ENCODE measurements at places on chromosomes 5 and 9.

- DNase-seq = no peak
Observed at GRCh38 chr9:84141741-84142370, 161.3 kb downstream of the RMI1 start.

GRCh38 chr5:179180061-179180610 lies 120.0 kb downstream of the ZNF354C start:
- DNase-seq = no peak

GRCh38 chr5:90142541-90142940 lies 267.0 kb downstream of the CETN3 start:
- DNase-seq = no peak

GRCh38 chr5:1105350-1106265 lies 6.3 kb downstream of the SLC12A7 start:
- DNase-seq = no peak

- DNase-seq = no peak
Observed at GRCh38 chr5:78062645-78063044, 231.9 kb downstream of the AP3B1 start.

- no peak for DNase-seq
Observed at GRCh38 chr9:134568116-134568515, 73.5 kb upstream of the COL5A1 start.

- no peak for DNase-seq
Observed at GRCh38 chr5:159504106-159504856, 174.0 kb upstream of the IL12B start.

GRCh38 chr5:106755789-106756188 lies 914.9 kb downstream of the EFNA5 start:
- DNase-seq = no peak

DNA sequence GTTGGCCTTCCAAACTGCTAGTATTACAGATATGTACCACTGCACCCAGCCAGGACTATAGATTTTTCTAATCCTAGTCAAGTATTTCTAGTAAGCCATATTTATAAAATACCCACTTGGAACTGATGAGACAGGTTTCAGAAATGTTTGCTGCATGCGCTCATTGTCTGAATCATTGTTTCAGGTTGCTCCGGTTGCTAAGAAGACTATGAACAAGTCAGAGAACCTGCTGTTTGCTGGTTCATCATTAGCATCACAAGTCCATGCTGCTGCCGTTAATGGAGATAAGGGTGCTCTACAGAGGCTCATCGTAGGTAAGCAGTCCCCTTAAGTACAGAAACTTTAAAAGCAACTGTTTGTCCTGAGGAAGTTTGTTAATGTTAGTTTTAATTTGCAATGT lies 5.3 kb downstream of the INVS start:
- no peak for DNase-seq

DNA sequence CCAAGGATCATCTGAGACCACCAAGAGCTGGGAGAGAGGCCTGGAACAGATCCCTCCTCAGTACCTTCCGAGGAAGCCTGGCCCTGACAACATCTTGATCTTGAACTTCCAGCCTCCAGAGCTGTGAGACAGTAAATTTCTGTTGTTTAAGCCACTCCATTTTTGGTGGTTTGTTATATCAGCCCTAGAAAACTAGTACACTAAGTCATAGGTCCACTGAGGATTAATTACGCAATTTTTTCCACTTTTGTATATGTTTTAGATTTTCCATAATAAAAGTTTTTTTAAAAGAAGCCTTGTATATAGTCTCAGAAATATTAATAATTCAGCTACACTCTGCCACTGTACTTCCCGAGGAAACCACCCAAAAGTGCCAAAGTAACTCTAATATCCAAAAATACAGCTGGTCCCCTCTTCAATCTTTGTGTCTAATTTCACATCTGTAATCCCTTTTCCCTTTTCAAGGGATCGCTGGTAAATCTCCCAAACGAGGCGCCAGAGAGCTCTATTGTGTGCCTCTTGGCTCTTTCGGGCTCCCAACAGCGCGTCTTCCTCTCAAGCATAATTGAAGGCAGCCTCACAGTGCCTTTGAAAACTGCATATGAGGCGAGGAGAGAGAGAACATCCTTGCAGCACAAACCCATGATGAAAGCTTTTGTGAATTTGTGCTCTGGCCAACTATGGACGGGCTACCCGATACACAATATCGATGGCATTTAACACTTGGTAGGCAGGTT lies 32.7 kb downstream of the PRUNE2 start:
- no peak for DNase-seq

GRCh38 chr5:170186856-170187255 lies 45.9 kb upstream of the C5orf58 start:
- no peak for DNase-seq

DNA sequence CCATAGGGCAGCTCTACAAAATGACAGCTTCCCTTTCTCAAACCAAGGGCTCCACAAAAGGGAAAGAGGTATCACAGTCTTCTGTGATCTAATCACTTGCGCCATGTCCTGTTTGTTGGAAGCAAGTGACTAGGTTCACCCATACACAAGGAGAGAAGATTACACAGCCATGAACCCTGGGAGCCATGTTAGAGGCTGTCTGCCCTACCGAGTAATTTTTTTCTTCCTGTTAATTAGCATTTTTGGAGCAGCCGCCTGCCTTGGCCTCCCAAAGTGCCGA lies 33.2 kb upstream of the GOLPH3 start:
- no peak for DNase-seq

GRCh38 chr5:107853696-107854095 lies 183.0 kb upstream of the EFNA5 start:
- DNase-seq = no peak

DNA sequence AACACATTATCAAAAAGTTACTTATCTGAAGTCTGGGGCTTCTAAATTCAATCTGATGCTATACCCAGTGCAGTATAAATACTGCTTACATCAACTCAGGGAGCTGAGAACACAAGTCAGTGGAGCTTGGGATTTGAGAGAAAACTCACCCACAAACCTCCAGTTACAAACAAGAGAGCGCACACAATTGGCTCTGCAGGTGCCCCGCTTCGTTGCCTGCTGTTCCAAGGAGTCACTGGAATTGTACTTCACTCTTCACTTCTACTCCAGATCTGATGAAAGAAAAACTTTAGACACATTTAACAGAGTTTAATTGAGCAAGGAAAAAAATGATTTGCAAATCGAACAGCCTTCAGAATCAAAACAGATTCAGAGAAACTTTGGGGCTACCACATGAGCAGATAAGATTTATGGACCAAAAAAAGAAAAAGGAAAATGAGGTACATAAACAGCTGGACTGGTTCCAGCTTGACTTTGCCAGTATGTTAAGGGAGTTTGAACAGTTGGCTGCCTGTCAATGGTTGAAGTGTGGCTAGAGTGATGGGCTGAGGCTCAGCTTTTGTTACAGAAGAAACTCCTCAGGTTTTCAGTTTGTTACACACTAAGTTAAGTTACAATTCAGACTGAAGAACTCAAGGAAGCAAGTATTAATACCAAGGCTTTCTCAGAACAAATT lies 156.6 kb downstream of the AOPEP start:
- no peak for DNase-seq

DNA sequence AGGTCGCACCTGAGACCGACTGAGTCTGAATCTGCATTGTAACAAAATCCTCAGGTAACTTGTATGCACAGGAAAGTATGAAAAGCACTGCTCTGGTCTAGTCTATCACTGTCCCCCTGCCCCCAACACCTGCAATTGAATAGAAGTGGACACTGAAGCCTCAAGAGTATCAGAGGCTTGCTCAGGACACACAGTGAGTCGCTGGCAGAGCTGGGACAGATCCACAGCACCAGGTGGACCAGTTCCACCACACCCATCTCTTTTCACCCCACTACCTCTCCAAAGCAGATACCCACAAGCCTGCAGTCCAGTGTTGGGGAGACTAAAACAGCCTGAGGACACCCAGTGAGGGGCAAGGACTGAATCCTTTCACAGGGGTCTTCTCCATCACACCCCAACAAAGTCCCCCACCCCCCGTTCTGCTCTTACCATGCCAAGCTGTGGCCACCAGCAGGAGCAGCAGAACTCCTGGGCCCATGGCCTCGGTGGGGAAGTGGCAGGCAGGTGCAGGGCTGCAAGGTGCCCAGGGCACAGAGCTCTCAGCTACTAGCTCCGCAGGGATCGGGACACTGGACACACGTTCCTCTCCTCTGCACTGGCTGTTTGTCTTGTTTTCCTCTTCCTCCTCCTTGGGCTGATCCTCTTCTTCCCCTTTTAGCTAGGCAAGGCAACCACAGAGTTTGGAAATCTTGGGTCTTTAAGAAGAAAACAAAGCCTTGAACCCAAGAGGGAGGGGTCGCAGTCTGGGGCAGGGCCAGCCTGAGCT lies at the start of gene CSF1R:
TSS of gene CSF1R (minus strand) at position 605 of the 766 bp plus-strand sequence. CDS start at position 478, 127 bp downstream.
- no peak for DNase-seq

GRCh38 chr5:173205916-173206315 lies 29.1 kb downstream of the NKX2-5 start:
- no peak for DNase-seq

- DNase-seq = no peak
Observed at GRCh38 chr5:123429221-123429954, 6.2 kb upstream of the CEP120 start.

DNA sequence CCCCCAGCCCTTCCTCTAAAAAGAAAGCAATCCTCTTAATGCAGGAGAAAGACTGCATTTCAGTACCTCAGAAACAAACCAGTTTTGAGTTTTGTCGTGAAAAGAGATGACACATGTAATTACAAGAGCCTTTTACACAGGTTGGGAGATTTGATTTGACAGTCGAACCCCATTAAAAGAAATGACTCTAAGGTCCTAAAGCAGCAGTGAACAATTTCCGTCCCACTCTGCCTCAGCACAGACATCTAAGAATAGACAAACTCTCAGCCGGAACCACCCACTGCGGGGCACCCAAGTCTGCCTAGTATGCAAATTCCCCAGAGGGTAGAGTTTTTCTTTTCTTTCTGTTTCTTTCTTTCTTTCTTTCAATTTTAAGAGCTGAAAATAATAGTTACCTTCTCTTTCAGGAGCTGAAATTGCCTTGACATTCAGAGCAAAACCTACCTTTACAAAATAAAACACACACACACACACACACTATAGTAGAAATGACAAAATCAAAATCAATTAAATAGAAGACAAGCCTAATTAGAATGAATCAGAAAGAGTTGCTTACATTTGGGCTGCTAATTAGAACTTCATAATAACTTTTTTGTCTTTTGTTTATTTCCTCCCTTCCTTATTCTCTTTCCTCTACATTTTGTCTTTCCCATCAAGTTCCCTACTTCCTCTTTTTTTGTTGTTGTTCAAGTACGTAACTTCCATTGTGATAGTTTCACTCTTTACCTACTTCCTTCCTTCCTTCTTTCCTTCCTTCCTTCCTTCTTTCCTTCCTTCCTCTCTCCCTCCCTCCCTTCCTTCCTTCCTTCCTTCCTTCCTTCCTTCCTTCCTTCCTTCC lies 65.1 kb downstream of the BASP1 start:
- peak; percentile 24 for DNase-seq

GRCh38 chr9:22111954-22112247 lies 102.8 kb upstream of the CDKN2B start:
- no peak for DNase-seq

DNA sequence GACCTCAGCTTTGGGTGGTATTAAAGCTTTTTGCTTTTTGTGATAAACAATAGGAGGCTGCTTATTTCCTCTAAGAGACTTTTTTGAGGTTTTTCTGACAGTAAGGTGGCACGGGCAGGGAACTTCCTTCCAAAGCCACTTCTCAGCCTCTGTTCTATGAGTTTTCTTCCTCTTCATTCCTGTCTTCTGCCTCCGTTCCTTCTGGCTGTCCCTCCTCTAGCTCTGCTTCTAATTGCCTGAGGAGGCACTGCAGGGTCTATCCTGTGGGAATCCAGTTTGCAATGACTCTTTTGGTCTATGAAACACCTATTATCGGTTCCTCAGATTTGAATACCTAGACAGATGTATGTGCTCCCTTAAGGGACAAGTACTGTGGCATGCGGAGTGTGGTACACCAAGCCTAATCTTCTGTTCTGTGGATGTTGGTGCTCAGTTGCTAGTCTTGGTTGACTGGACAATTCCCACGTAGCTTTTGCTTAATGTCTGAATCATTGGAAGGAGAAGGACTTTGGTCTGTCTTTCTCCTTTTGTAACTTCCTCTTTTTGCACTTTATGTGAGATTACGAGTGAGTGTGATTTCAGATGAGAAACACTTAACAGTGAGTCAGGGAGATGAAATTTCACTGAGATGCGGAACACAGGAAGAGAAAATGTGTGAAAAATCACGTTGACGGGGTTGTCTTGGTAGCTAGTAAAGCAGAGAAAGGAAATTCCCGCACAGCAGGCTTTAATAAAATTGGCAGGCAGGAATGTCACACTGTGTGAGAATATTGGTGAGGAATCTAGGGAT lies 305.2 kb downstream of the EFNA5 start:
- DNase-seq = no peak

DNA sequence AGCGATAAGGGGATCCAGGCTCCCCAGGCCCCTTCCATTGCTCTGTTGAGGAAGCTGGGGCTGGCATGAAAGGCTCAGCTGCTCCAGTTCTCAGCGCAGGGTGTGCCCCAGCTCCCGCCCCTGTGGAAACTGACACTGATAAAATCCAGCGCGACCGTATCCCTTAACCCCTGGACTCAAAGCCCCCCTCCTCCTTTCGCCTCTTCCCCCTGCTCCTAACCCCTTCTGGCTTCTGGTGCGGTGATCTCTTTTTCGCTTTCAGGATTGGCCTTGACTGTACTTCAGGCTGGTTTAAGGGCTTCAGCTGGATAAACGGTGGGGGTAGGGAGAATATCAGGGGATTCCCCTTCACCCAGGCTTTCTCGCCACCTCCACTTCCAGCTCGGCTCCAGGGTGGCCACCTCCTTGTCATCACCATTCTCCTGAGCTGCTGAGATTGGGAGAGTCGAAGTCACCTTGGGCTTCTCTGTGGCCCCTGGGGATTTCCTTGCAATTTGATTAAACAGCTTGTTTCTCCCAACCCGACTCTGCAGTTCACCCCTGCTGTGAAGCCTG lies 843 bp downstream of the BSPRY start:
- DNase-seq = no peak

- DNase-seq = no peak
Observed at GRCh38 chr9:134371731-134372130, 45.5 kb downstream of the RXRA start.

DNA sequence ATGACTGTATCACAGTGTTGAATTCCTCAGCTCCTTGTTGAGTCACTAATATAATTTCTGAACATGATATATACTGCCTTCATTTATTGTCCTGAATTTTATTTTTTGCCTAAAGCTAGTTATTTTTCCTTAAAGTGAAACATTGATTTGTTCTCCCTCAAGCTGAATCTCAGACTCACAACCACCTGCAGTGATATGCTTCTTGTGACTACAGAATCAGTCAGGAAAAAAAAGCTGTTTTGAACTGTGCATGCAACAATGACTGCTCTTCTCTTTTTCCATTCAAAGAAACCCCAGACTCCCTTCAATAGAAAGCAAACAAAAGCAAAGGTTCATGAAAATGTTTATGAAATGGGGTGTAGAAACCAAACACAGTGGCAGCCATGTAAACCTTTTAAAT lies 470.2 kb upstream of the CHD1 start:
- DNase-seq = no peak
